ENCODE measurements at places on chromosomes 6 and 20.

DNA sequence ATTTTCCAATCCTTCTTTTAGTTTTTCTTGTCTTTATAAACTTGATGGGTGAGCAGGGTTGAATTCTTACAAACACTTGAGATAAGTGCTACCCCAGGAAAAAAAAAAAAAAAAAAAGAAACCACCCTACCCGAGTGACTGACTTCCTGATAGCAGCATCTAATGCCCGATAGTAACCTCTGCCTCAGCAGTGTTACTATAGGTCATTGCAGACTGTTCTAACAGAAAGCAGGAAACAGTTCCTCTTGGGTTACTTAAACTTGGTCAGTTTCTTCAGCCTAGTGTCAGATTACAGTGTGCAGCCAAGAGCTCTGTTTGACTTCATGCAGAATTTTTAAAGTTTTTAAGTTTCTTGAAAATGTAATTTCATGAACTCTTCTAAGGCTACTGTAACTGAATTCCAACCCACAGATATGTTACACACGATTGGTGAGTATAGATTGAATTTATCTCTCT lies 2.1 kb downstream of the MYLIP start:
- no peak for DNase-seq

GRCh38 chr20:33789109-33789857 lies 21.9 kb upstream of the CHMP4B start:
- no peak for DNase-seq

DNA sequence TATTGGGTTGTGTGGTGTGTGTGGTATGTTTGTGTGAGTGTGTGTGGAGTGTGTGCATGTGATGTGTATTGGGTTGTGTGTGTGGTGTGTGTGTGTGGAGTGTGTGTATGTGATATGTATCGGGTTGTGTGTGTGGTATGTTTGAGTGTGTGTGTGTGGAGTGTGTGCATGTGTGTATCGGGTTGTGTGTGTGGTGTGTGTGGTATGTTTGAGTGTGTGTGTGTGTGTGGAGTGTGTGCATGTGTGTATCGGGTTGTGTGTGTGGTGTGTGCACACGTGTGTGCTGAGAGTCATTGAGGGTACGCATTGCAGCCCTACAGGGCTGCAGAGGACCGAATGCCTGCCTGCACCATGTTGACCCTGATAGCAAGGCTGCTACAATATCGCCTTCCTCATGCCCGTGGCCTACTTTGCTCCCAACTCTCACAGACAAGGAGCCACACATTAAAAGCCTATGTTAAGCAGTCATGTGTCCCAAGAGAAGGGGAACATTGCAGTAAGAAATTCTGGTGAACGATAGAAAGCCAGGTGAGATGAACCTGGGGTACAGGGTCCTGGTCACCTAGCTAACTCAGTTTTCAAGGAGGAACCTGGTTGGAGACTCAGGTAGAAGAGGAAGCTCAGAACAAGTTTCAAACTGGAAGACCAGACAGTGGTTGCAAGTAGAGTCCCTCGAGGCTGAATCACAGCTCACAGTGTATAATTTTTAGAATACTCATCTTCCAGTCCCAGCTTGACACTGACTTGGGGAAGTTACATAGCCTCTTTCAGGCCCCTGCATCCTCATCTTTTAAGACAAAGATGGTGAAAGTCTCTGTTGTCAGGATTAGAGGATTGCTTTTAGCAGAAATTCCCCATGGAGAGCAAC lies 45.7 kb upstream of the TMEM170B start:
- DNase-seq, result no peak

GRCh38 chr6:33737267-33738026 lies 9.3 kb downstream of the IP6K3 start:
- no peak for DNase-seq

GRCh38 chr6:53635322-53635721 lies 30.2 kb downstream of the KLHL31 start:
- DNase-seq, result no peak

DNA sequence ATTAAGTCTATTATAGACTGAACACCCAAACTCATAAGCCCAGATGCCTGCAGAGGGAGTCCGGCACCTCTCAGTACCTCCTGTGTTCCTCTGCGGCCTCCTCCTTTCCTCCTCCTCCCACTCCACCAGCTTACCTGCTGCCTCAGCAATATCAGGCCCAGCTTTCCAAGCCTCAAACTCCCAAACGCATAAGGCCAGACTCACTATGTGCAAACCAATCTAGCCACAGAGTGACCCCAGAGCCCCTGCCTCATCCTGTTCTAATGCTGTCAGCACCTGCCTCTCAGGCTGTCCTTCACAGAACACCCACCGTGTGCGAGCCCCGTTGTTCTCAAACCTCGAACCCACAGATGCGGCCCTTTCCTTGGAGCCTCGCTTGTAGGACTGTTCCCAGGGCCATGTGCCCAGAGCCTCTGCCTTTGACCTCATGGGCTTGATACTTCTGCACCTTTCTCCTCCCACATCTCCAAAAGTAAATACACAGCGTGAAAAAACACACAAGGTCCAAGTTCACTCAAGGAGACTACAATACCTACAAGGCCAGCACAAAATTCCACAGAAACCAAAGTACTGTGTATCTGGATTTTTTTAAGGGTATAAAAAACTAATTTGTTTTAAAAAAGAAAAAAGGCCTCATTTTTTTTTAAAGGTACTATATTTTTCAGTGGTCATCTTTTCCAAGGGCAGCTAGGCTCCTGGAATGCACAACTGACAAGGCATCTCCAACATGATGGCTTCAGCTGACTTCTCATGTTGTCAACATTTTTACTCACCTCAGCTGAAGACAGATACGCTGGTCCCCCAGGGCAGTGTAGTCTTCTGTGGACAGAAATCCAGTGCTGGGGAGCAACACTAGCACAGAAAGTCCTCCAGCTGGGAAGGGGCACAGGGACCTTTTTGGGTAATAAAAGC lies 52.3 kb downstream of the ABHD12 start:
- no peak for DNase-seq

DNA sequence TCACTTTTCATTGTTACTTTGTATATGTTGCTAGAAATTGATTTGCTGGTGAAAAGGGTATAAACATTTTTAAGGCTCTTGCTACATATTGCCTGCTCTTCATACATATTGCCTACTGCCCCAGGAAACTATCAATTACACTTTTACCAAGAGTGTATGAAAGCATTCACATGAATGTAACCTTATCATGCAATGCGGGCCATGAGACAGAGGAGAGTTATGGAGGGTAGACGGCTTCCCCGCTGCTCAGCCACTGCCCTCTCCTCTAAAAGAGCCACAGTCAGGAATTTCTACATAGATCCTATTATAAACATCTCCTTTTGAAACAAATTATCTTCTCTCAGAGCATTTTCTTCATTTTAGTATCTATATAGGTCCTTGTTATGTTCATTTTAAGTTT lies 264.4 kb downstream of the ESR1 start:
- DNase-seq, result no peak

DNA sequence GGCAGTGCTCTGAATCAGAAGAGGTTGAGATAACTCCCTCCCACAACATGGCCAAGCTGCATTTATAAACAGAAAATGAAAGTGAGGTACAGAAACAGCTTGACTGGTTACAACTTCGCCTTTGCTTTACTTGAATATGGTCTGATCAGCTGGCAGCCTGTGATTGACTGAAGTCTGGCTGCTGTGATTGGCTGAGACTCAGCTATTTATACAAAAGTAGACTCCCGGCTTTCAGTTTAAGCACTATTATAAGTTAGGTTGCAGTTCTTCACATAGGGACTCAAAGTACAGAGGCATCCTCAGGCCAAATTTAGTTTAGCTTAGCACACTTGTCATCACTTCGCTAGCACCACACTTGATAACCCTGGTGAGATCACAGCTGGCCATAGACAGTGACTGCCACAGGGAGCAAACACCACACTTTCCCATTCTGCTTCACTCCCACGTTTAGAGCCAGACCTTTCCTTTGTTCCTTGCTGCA lies 362.6 kb downstream of the EPM2A start:
- DNase-seq, result no peak

- no peak for DNase-seq
Measured at GRCh38 chr6:43878823-43879495, 108.9 kb downstream of the VEGFA start.

GRCh38 chr6:113047932-113048331 lies 700.8 kb downstream of the RFPL4B start:
- DNase-seq, result no peak

GRCh38 chr6:158058171-158058651 lies 76.5 kb downstream of the SYNJ2 start:
- no peak for DNase-seq

GRCh38 chr20:53903652-53903987 lies 166.8 kb downstream of the BCAS1 start:
- no peak for DNase-seq
